ENCODE measurements at places on chromosomes 11 and 22. TPM values are rescaled to one million over a fixed set of nuclear protein-coding genes. Genes with fewer than 3 reads are reported as not detected.

DNA sequence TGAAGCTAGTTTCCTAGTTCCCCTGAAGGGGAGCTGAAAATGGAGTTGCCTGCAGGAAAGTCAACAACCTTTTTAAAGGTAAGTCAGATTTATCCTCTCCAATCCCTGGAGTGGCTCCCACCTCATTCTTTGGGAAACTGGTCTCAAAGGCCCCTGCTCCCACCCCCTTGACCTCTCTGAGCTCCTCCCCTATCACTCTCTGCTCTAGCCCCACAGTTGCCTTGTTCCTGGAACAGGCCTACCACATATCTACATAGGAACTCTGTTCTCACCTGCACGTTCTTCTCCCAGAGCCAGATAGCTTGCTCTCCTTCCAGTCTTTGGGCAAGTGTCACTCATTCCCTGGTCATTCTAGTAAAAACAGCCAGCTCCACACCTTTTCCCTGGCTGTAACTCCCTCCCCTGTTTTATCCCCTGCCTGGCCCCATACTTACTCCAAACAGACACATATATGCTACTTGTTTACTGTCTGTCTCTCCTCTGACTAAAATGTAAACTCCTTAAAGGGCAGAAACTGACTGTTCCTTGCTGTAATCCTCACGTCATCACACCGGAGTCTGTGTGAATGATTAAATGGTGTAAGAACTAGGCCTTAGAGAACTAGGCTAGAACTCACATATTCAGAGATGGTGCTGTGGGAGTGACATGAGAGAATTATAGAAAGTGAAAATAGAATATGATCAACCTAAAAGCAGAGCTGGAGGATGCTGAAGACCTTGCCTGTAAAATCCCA lies 53.3 kb downstream of the TCF20 start:
- no peak overlapping the region for H3K4me3 ChIP-seq
- peaks cover 14% of the 10 kb centered on the region for H3K4me1 ChIP-seq
- no peak for DNase-seq
- H3K27ac ChIP-seq: no peak overlapping the region

GRCh38 chr22:33917744-33918406 lies 2.4 kb downstream of the LARGE1 start:
- H3K4me3 ChIP-seq: peak overlapping the region; percentile 20
- H3K27me3 ChIP-seq: no peaks in the 10 kb centered on the region
- peak; percentile 36 for DNase-seq
- peaks cover 44% of the 10 kb centered on the region for H3K4me1 ChIP-seq
- no peaks in the 10 kb centered on the region for H3K36me3 ChIP-seq
- no peak overlapping the region for H3K27ac ChIP-seq

Gene LSP1
- total RNA-seq: 1.00 TPM

DNA sequence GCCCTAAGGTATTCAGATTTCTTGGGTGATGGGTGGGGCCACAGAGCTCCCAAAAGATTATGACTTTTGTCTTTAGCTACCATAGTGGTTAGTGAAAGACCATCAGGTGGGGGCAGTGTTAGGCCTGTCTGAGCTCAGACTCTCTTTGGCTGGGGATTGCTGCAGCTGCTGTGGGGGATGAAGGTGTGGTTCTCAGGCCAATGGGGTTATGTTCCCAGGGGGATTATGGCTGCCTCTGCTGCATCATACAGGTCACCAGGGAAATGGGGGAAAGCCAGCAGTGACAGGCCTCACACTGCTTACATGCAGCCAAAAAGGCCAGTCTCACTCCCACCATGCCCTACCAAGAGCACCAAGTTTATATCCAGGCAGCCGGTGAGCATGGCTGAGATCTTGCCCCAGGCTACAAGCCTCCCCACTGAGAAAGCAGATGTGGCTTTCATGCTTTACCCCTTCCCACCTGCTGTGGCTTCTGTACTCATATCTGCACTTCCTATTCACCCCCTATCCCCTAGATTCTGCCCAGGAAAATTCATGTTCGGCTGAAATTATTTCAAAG lies 24.8 kb downstream of the CNTF start:
- no peaks in the 10 kb centered on the region for H3K4me1 ChIP-seq
- H3K27me3 ChIP-seq: no peaks in the 10 kb centered on the region
- H3K4me3 ChIP-seq: no peak overlapping the region
- DNase-seq: no peak
- H3K36me3 ChIP-seq: no peaks in the 10 kb centered on the region

Gene HTR3A
- not detected for total RNA-seq

- H3K27me3 ChIP-seq: peaks cover 3% of the 10 kb centered on the region
- H3K27ac ChIP-seq: no peak overlapping the region
- DNase-seq: no peak
Observed at GRCh38 chr22:31134688-31135087, 5.6 kb downstream of the PLA2G3 start.

- no peaks in the 10 kb centered on the region for H3K27me3 ChIP-seq
- H3K36me3 ChIP-seq: peaks cover 36% of the 10 kb centered on the region
- H3K27ac ChIP-seq: no peak overlapping the region
- H3K4me1 ChIP-seq: no peaks in the 10 kb centered on the region
Observed at GRCh38 chr11:71489311-71490043, 36.5 kb downstream of the NADSYN1 start.

DNA sequence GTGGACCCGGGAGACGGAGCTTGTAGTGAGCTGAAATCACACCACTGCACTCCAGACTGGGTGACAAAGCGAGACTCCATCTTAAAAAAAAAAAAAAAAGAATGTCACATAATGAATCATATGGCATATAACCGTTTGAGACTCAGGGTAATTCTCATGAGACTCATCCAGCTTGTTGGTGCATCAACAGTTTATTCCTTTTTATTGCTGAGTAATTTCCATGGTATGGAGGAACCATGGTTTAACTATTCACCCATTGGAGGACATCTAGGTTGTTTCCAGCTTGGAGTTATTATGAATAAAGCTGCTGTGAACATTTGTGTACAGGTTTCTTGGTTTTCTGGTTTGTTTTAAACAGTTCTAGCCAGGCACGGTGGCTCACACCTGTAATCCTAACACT lies 25.3 kb downstream of the PPARA start:
- H3K4me1 ChIP-seq: peaks cover 43% of the 10 kb centered on the region
- H3K36me3 ChIP-seq: 0 out of 2 replicates have a peak, but pooled peaks cover 1% of the 10 kb centered on the region
- H3K27me3 ChIP-seq: no peaks in the 10 kb centered on the region
- DNase-seq: no peak
- no peak overlapping the region for H3K27ac ChIP-seq

DNA sequence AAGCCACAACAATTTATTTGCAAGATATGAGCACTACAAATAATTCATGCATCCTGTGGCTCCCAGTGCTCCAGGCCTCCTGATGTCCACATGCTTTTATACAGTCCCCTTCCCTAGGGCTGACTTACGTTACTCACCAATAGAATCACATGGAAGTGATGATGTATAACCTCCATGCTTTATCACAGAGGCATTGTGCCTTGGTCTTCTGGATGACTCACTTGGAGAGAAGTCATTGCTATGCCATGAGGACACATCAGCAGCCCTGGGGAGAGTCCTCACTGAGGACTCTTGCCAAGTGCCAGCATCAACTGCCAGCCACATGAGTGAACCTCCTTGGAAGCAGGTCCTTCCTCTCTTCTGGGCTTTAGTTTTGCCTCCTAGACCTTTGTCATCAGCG lies 22.0 kb upstream of the IGSF9B start:
- H3K36me3 ChIP-seq: no peaks in the 10 kb centered on the region
- peaks cover 5% of the 10 kb centered on the region for H3K27me3 ChIP-seq
- DNase-seq: no peak
- no peak overlapping the region for H3K27ac ChIP-seq
- no peak overlapping the region for H3K4me3 ChIP-seq

DNA sequence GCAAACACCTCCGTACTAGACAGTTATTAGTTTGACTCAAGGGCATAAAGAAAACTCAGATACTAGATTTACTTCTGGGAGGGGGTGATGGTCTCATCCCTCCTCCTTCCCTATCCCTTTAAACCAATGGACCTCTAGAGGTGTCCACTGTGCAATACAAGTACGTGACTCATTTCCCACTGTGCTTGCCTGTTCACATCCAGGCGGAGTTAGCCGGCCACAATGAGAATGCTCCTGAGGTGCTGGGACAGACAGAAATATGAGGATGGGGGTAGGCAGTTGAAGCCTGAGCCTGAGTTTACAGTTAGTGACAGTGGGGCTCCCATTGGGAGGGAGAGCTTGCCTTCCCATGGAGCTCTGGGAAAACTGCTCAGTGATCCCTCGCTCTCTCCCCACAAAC lies 8.4 kb upstream of the PMM1 start:
- no peaks in the 10 kb centered on the region for H3K27me3 ChIP-seq
- no peak overlapping the region for H3K27ac ChIP-seq
- peaks cover 18% of the 10 kb centered on the region for H3K36me3 ChIP-seq
- peaks cover 27% of the 10 kb centered on the region for H3K4me1 ChIP-seq
- DNase-seq: no peak

Gene NRXN2
- total RNA-seq: not detected

GRCh38 chr11:128209138-128209435 lies 378.3 kb downstream of the ETS1 start:
- H3K4me3 ChIP-seq: no peak overlapping the region
- no peaks in the 10 kb centered on the region for H3K36me3 ChIP-seq
- H3K27ac ChIP-seq: no peak overlapping the region
- no peaks in the 10 kb centered on the region for H3K27me3 ChIP-seq
- H3K4me1 ChIP-seq: no peaks in the 10 kb centered on the region
- DNase-seq: no peak

- no peaks in the 10 kb centered on the region for H3K36me3 ChIP-seq
- peak; percentile 56 for DNase-seq
- no peak overlapping the region for H3K4me3 ChIP-seq
- H3K27ac ChIP-seq: no peak overlapping the region
Observed at GRCh38 chr22:41780746-41781505, 19.6 kb upstream of the CCDC134 start.

Gene RAB38
- 0.13 TPM for total RNA-seq
